ENCODE measurements at places on chromosomes 4 and X.

- DNase-seq, result no peak
Observed at GRCh38 chr4:152385551-152385950, 150.3 kb downstream of the FBXW7 start.

DNA sequence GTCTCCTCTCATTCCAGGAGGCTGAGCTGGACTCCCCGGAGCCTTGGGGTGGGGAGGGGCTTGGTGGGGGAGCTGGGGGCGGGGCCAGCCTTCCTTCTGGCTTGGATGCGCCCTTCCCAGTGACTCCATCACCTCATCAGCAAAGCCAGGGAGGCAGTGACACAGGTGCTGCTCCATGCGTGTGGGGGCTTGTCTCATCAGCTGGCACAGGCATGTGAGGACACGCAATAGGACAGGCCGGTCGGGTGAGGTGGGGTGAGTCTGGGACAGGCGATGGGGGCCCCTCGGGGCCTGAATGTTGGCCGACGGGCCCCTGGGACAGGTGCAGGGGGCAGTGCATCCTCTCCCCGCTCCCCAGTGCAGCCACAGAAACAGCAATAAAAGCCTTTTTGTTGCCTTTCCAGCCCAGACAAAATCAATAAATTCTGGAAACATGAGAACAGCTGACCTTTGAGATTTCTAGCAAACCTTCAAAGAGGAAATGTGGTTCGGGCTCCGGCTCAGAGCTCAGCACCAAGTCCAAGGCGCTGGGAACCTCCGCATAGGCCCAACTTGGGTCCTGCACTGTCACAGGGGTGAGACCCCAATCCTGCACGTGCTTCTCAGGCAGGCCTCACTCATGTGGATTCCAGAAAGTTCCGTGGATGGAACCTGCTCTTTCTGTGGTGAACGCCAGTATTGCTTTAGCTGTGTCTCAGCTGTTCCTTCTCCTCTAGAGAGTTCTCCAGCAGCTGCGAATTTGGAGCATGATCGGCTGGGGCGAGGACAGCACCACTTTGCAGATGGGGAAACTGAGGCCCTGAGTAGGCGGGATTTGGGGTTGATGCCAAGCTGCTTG is 18.5 kb downstream of the ADRA2C start:
- DNase-seq, result no peak

GRCh38 chrX:123588723-123589122 is 144.1 kb downstream of the THOC2 start:
- DNase-seq, result no peak

DNA sequence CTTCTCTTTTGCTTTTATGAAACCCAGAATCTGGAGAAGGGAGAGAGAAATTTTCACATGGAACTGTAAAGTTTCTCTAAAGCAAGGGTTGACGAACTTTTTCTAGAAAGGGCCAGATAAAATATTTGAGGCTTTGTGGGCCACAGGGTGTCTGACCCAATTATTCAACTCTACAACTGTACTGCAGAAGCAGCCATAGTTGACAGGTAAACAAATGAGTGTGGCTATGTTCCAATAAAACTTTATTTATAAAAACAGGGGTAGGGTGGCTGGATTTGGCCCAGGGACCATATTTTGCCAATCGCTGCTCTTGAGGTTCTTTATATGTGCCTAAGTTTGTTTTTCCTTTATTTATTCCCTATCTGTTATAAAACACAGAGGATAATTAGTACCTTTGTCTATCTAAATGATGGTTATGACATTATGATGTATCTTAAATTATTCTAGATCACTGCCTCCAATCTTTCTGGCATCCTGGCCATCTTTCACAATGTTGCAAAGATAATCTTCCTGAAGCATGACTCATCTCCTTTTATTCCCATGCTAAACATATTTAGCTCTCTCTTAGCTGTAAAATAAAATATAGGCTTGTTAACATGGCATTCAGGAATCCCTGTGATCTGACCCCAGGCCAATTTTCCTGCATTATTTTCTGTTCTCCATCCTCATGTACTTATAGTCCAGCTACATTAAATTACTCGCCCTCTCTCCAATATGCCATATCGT is 106.8 kb upstream of the CBLL2 start:
- DNase-seq, result no peak

- DNase-seq, result no peak
Observed at GRCh38 chrX:116111934-116112595, 58.5 kb upstream of the AGTR2 start.

DNA sequence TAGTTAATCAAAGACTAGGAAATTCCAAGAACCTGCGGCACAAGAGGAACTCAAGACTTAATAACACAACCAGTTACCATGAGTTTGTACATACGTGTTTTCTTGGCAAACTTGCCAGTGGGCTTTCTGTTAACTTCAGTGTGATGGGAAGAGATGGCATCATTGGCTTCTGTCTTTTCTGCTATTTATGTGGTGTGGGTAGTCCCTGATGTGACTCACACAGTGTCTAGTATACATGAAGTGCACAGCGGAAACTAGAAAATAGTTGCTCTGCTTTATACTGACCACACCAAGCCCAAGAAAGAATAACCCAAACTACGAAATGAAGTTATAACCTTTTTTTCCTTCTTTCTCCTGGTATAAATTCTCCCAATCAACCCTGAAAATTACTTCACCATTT is 24.5 kb downstream of the DAPP1 start:
- DNase-seq, result no peak

GRCh38 chr4:84689197-84689596 is 106.3 kb downstream of the CDS1 start:
- DNase-seq, result no peak

GRCh38 chr4:19776021-19776459 is 475.7 kb upstream of the SLIT2 start:
- DNase-seq, result no peak
